ENCODE measurements at places on chromosomes 5 and 9. TPM values are rescaled to one million over a fixed set of nuclear protein-coding genes. Genes with fewer than 3 reads are reported as not detected.

ZNF483 gene
- total RNA-seq, result 0.40 TPM

ORM2 gene
- not detected for total RNA-seq

CD180 gene
- not detected for total RNA-seq

ROR2 gene
- 0.67 TPM for total RNA-seq

ZNF346 gene
- total RNA-seq, result 10.1 TPM

CCNH gene
- 46.9 TPM for total RNA-seq

PCDHB9 gene
- 0.03 TPM for total RNA-seq

PCA3 gene
- total RNA-seq, result not detected

SPATA31A3 gene
- total RNA-seq, result not detected

GPRIN1 gene
- 8.1 TPM for total RNA-seq

SAXO1 gene
- total RNA-seq, result not detected

AJM1 gene
- total RNA-seq, result 4.0 TPM

RFX3 gene
- 1.2 TPM for total RNA-seq

HINT2 gene
- 90.0 TPM for total RNA-seq

FGD3 gene
- 0.09 TPM for total RNA-seq

SLC35A4 gene
- 80.9 TPM for total RNA-seq

SPINK7 gene
- total RNA-seq, result not detected

ZNF169 gene
- 1.6 TPM for total RNA-seq

PCDHAC1 gene
- 1.9 TPM for total RNA-seq

PCDHA4 gene
- 1.7 TPM for total RNA-seq

LCN15 gene
- total RNA-seq, result not detected

RABEPK gene
- 44.1 TPM for total RNA-seq

QRFP gene
- total RNA-seq, result not detected

C5orf52 gene
- total RNA-seq, result not detected

PRLR gene
- 0.16 TPM for total RNA-seq

C9orf153 gene
- total RNA-seq, result not detected

SLC25A2 gene
- not detected for total RNA-seq

CATSPER3 gene
- 0.67 TPM for total RNA-seq

CCDC152 gene
- not detected for total RNA-seq

BNC2 gene
- 4.2 TPM for total RNA-seq

INSL6 gene
- total RNA-seq, result not detected

LCP2 gene
- total RNA-seq, result not detected

SPINK5 gene
- not detected for total RNA-seq

SLCO6A1 gene
- total RNA-seq, result not detected

TRIP13 gene
- 64.8 TPM for total RNA-seq

CDKN2B-AS1 gene
- not detected for total RNA-seq

PLPP1 gene
- total RNA-seq, result 37.5 TPM

TRPM3 gene
- total RNA-seq, result not detected

SLC46A2 gene
- total RNA-seq, result not detected

TRMT10B gene
- 6.3 TPM for total RNA-seq

PCDHA12 gene
- total RNA-seq, result 2.6 TPM

LRRC19 gene
- not detected for total RNA-seq

DRD1 gene
- total RNA-seq, result 0.51 TPM

LCN12 gene
- total RNA-seq, result 0.81 TPM

TICAM2 gene
- total RNA-seq, result 0.73 TPM

DMRT3 gene
- total RNA-seq, result not detected

UBE2R2 gene
- total RNA-seq, result 47.3 TPM

CDKN2B gene
- not detected for total RNA-seq

PCDHB3 gene
- total RNA-seq, result not detected

IL13 gene
- not detected for total RNA-seq

PCDHGC4 gene
- total RNA-seq, result not detected

NR5A1 gene
- total RNA-seq, result not detected

FOXD4 gene
- total RNA-seq, result 0.56 TPM

PTPN3 gene
- total RNA-seq, result 14.7 TPM

SPOCK1 gene
- total RNA-seq, result 21.8 TPM

PELO gene
- total RNA-seq, result 17.0 TPM

PRDM9 gene
- total RNA-seq, result not detected

Data from A549 treated with RU486 at 1 μM for 4 hours (cell line).